WTC11 (cell line): ENCODE measurements at places on chromosomes 7 and 10. TPM values are rescaled to one million over a fixed set of nuclear protein-coding genes. Genes with fewer than 3 reads are reported as not detected.

DNA sequence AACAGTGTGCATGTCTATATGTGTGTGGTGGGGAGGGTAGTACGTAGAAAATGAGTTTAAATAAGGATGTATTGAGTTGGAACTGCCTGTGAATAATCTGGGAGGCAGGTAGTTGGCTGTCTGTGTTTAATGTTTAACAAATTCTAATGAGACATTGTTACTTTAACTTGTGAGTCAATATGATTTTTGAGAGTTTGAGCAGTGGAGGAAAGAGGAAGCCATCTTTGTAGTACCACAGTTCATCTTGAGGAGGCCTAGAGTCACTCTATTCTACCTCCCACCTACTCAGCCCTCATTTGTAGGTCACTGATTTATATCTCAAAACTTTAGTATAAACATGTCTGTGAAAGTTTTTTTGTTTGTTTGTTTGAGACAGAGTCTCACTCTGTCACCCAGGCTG is 129.9 kb upstream of the ITGB1 start:
- H3K27me3 ChIP-seq = no peaks in the 10 kb centered on the region; the same call in 1 of the 2 replicates
- H3K27ac ChIP-seq = no peak overlapping the region
- no peak for DNase-seq
- peaks cover 8% of the 10 kb centered on the region for H3K36me3 ChIP-seq

GRCh38 chr10:100848770-100849169 is 64.0 kb upstream of the SLF2 start:
- peaks cover 57% of the 10 kb centered on the region for H3K27me3 ChIP-seq
- DNase-seq = no peak
- H3K4me3 ChIP-seq = no peak overlapping the region
- H3K27ac ChIP-seq = no peak overlapping the region
- H3K4me1 ChIP-seq = no peaks in the 10 kb centered on the region

DNA sequence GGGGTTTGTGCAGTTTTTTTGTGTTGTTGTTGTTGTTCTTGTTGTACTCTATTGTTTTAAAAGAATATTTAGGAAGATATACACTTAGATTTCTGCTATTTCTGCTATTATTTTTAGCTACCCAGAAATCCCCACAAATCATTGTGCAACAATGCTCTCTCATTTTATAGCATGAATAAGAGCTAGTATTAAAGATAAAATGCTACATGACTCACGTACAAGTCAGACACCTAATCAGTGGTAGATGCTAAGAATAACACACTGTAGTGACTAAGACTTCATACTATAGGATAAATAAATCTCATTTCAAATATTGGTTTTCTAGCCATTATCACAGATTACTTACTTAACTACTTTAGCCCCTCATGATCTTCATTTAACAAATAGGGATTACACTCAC is 920.5 kb downstream of the KCNMA1 start:
- no peak overlapping the region for H3K4me3 ChIP-seq
- no peaks in the 10 kb centered on the region for H3K36me3 ChIP-seq
- H3K4me1 ChIP-seq = peaks cover 3% of the 10 kb centered on the region; the same call in 1 of the 2 replicates
- H3K27me3 ChIP-seq = no peaks in the 10 kb centered on the region
- H3K27ac ChIP-seq = no peak overlapping the region

DNA sequence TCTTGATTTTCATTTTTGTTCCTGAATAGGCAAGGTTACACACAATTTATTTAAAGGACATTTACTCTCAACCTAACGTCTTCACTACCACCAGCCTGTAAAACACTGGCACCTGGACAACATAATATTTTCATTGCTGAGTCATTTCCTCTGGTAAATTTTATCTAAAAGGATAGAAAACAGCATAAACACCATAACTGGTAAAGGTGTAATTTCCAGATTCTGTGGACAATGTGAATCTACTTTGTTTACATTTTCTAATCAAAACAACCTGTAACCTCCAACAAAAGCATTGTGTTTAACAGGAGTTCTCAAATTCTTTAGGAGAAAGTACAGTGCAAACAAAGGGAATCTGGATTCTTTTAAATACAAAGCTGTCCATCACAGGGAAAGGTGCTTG is 472.0 kb upstream of the AKR1E2 start:
- H3K4me3 ChIP-seq = no peak overlapping the region
- no peak overlapping the region for H3K27ac ChIP-seq
- H3K36me3 ChIP-seq = no peaks in the 10 kb centered on the region
- peaks cover 14% of the 10 kb centered on the region for H3K4me1 ChIP-seq
- H3K27me3 ChIP-seq = no peaks in the 10 kb centered on the region
- DNase-seq = no peak

DNA sequence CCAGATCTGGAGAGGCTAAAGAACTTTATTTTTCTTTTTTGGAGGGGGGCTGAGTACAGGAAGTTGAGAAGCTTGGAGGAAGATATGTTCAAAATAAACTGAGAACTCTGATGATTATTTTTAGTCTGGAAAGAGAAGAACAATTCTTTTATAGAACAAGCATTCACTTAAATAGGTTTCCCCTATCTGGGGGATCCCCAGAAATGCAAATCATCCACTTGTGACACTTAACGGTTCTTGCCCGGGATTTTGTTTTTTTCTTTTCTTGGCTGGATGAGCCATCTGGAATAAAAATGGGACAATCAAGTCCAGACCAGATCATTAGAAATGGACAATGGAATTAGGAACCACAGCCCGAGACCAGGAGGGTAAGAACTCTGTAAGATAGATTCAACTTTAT is 95.9 kb upstream of the EGR2 start:
- H3K4me3 ChIP-seq = no peak overlapping the region
- no peak for DNase-seq
- H3K27me3 ChIP-seq = no peaks in the 10 kb centered on the region; the same call in 1 of the 2 replicates
- H3K36me3 ChIP-seq = no peaks in the 10 kb centered on the region
- H3K4me1 ChIP-seq = peaks cover 20% of the 10 kb centered on the region

GRCh38 chr7:27168265-27168947 is 3.1 kb upstream of the HOXA9 start:
- peak; percentile 35 for DNase-seq
- peaks cover 99% of the 10 kb centered on the region for H3K27me3 ChIP-seq
- no peak overlapping the region for H3K27ac ChIP-seq
- peaks cover 26% of the 10 kb centered on the region for H3K4me1 ChIP-seq

- no peaks in the 10 kb centered on the region for H3K36me3 ChIP-seq
- no peak overlapping the region for H3K4me3 ChIP-seq
- no peaks in the 10 kb centered on the region for H3K27me3 ChIP-seq
- no peak overlapping the region for H3K27ac ChIP-seq
- DNase-seq = no peak
These were observed 434.4 kb upstream of the MGMT start for GRCh38 chr10:129032372-129033313.

DNA sequence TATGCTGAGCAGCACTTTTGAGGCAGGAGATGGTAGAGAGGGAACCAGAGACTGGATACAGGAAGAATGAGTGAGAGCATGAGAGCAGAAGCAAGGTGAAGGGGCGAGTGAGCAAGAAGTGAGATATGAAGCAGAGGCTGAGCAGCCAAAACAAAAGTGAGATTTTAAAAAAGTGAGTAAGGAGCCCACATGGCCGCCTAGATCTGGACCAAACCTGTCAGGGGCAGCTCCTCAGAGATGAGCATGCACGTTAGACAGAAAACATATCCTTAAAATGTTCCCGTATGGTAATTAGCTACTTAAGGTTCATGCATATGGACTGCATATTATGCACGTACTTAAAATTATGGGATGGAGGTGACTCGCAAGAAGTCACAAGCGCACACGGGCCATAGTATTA is 22.5 kb downstream of the TMEM176A start:
- peaks cover 13% of the 10 kb centered on the region for H3K4me1 ChIP-seq
- DNase-seq = no peak
- no peak overlapping the region for H3K27ac ChIP-seq
- peaks cover 4% of the 10 kb centered on the region; the same call in 1 of the 2 replicates for H3K36me3 ChIP-seq

- H3K4me1 ChIP-seq = no peaks in the 10 kb centered on the region
- H3K27me3 ChIP-seq = peaks cover 14% of the 10 kb centered on the region
- no peaks in the 10 kb centered on the region for H3K36me3 ChIP-seq
- H3K4me3 ChIP-seq = no peak overlapping the region
These were observed 14.7 kb upstream of the HABP2 start for GRCh38 chr10:113538151-113538550.

GRCh38 chr10:69042838-69043237 is 45.1 kb upstream of the SRGN start:
- no peak overlapping the region for H3K27ac ChIP-seq
- H3K36me3 ChIP-seq = no peaks in the 10 kb centered on the region
- no peak for DNase-seq
- no peaks in the 10 kb centered on the region for H3K4me1 ChIP-seq
- H3K27me3 ChIP-seq = no peaks in the 10 kb centered on the region
- no peak overlapping the region for H3K4me3 ChIP-seq

DNA sequence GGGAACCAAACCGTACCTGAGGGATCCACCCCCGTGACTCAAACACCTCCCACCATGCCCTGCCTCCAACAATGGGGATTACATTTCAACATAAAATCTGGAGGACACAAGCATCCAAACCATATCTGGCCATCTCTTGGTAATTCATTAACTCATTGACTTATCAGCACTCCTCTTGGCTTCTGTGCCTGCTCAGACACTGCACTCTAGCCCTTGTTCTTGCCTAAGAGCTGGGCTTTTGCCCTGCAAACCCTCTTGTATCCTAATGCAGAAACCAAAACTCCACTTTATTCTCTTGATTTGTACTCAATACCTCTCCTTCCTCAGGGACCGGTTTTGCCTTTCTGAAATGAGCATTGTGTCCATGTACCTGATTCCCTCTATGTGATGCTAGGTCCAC is 330.2 kb upstream of the FZD8 start:
- H3K27me3 ChIP-seq = peaks cover 98% of the 10 kb centered on the region
- no peaks in the 10 kb centered on the region for H3K36me3 ChIP-seq
- DNase-seq = no peak
- no peak overlapping the region for H3K27ac ChIP-seq

- DNase-seq = peak; percentile 15
- no peak overlapping the region for H3K27ac ChIP-seq
- no peaks in the 10 kb centered on the region for H3K27me3 ChIP-seq
- no peaks in the 10 kb centered on the region for H3K36me3 ChIP-seq
- H3K4me3 ChIP-seq = no peak overlapping the region
- H3K4me1 ChIP-seq = peaks cover 30% of the 10 kb centered on the region
These were observed 714.8 kb upstream of the GALNT17 start for GRCh38 chr7:70416986-70417655.

GRCh38 chr7:16484453-16485158 is 19.1 kb upstream of the SOSTDC1 start:
- H3K4me1 ChIP-seq = peaks cover 11% of the 10 kb centered on the region
- no peak overlapping the region for H3K27ac ChIP-seq
- no peak overlapping the region for H3K4me3 ChIP-seq
- H3K36me3 ChIP-seq = no peaks in the 10 kb centered on the region
- no peak for DNase-seq

DNA sequence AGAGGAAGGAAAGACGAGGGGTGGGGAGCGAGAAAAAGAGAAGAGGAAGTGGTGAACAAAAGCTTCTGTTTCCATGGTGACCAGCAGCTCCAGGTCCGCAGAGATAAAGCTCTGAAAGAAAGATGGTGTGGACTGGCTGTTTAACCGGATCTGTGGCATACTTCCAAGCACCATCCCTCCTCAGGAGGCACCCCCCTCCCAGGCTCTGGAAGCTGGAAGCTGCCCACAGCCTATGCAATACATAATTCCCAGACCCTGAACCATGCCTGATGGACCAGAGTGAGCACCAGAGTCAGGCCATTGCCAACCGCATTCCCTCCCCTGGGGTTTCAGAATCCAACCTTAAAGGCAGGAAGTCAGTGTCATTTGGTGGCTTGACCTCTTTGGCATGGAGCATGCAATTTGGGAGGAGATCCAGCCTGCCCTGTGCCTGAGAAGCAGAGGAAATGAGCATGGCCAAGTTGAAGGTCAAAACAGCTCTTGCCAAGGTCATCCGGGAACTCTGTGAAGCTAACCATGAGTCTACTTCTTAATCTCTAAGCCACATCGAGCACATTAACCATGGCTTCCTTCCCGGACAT is 22.2 kb upstream of the CPXM2 start:
- no peak for DNase-seq
- no peaks in the 10 kb centered on the region for H3K36me3 ChIP-seq
- peaks cover 8% of the 10 kb centered on the region for H3K27me3 ChIP-seq
- H3K27ac ChIP-seq = no peak overlapping the region
- H3K4me3 ChIP-seq = no peak overlapping the region

GRCh38 chr10:5292196-5292735 is 72.5 kb upstream of the UCN3 start:
- H3K27ac ChIP-seq = no peak overlapping the region
- no peak overlapping the region for H3K4me3 ChIP-seq
- H3K27me3 ChIP-seq = no peaks in the 10 kb centered on the region; the same call in 1 of the 2 replicates

DNA sequence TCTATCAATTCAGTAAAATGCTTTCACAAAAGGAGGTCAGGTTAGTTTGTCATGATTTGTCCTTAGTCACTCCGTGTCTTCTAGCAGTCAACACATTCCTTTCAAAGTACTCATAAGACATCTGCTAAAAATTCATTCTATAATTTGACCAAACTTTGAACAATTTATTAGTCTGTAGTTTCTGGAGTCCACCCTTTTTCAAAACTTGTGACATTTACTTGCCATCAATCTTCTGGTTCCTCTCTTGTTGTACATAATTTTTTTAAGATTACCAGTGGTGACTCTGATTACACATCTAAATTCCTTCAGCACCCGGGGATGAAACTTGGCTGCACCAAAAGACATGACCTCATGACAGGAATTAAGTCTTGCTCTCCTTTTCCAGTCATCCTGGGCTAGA is 130.1 kb downstream of the NEBL start:
- DNase-seq = no peak
- H3K4me1 ChIP-seq = peaks cover 7% of the 10 kb centered on the region
- no peak overlapping the region for H3K4me3 ChIP-seq
- no peaks in the 10 kb centered on the region for H3K36me3 ChIP-seq

DNA sequence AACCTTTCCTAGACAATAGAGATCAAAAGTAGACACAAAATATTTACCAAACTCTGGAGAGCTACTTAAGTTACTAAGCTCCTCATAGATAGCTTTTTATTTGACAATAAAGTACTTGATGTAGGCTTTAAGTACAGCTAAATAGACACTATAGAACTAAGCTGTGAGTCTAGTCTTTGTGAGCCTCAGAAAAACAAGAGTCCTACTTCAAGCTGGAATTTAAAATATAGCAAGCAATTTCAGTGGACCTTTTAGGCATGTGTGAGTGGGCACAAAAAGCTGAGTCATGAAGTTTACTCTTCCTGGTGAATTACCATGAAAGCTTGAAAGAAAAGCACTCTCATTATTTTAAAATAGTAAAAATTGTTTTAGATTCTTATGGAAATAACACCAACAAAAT is 76.1 kb downstream of the ADD3 start:
- H3K4me1 ChIP-seq = peaks cover 41% of the 10 kb centered on the region
- H3K4me3 ChIP-seq = no peak overlapping the region
- 0 out of 2 replicates have a peak overlapping the region, but pooled peaks have one; percentile 58 for H3K27ac ChIP-seq
- H3K36me3 ChIP-seq = no peaks in the 10 kb centered on the region
- H3K27me3 ChIP-seq = no peaks in the 10 kb centered on the region

GRCh38 chr7:103936558-103936957 is 52.9 kb downstream of the RELN start:
- no peaks in the 10 kb centered on the region for H3K36me3 ChIP-seq
- no peak overlapping the region for H3K4me3 ChIP-seq
- H3K4me1 ChIP-seq = peaks cover 11% of the 10 kb centered on the region; the same call in 1 of the 2 replicates
- no peaks in the 10 kb centered on the region; the same call in 1 of the 2 replicates for H3K27me3 ChIP-seq
- DNase-seq = no peak

- peaks cover 29% of the 10 kb centered on the region for H3K4me1 ChIP-seq
- H3K36me3 ChIP-seq = peaks cover 11% of the 10 kb centered on the region; the same call in 1 of the 2 replicates
- peaks cover 94% of the 10 kb centered on the region for H3K27me3 ChIP-seq
- peak overlapping the region; percentile 62 for H3K4me3 ChIP-seq
- no peak for DNase-seq
These were observed 74.5 kb downstream of the INSIG1 start for GRCh38 chr7:155371884-155372781.

Gene MRLN
- not detected in 3 replicates for total RNA-seq

Gene OIT3
- total RNA-seq = not detected in 3 replicates

Gene SEC23IP
- 63.8 to 82.3 TPM (median 68.4 TPM) in 3 replicates for total RNA-seq

Gene LRRN3
- 0.16 to 0.70 TPM (median 0.34 TPM) in 3 replicates for total RNA-seq

Gene SYCE1
- not detected in 3 replicates for total RNA-seq

Gene TAS2R4
- total RNA-seq = 0.41 to 1.1 TPM (median 0.72 TPM) in 3 replicates

Gene IKZF1
- 1.9 to 2.4 TPM (median 2.3 TPM) in 3 replicates for total RNA-seq

Gene ZPBP
- total RNA-seq = not detected in 3 replicates
